ENCODE measurements at places on chromosomes 12 and 14.

GRCh38 chr14:52755607-52756316 lies 25.8 kb downstream of the STYX start:
- no peak for DNase-seq

DNA sequence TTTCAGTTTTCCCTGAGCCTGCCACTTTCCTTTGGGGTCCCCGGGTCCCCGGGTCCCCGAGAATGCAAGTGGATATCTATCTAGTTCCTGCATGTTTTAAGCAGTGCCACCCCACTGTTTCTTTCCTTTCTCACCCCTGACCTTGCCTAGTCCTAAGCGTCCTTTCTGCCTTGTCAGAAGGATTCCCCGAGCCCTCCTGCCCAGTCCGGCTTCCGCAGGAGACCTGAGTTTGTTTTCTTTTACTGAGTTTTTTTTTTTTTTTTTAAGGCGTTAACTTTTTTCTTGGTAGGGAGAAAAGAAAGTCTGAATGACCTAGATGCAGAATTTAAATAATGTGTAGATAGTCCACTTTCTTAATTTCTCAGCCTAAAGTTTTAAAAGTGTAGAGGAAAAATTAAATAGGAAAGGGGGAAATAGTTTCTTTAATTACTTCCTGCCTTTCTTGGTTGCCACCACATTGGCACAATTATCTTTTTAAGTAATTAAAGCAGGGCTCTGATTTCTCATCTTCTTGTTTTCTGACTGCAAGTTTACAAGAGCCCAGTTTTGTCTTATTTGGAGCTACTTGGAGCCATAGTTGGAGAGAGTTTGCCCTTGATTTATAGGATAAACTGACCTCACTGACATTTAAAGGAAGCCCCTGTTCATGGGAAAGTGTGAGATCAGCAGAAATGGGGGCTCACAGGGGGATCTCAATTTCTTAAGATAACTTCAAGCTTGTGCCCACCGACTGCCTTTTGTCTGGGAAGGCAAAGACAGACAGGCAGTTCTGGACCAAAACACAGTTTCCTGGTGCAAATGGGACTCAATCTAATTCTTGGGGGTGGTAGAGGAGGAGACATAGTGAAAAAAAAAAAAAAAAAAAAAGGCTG lies 2.9 kb downstream of the PAX9 start:
- DNase-seq = no peak

DNA sequence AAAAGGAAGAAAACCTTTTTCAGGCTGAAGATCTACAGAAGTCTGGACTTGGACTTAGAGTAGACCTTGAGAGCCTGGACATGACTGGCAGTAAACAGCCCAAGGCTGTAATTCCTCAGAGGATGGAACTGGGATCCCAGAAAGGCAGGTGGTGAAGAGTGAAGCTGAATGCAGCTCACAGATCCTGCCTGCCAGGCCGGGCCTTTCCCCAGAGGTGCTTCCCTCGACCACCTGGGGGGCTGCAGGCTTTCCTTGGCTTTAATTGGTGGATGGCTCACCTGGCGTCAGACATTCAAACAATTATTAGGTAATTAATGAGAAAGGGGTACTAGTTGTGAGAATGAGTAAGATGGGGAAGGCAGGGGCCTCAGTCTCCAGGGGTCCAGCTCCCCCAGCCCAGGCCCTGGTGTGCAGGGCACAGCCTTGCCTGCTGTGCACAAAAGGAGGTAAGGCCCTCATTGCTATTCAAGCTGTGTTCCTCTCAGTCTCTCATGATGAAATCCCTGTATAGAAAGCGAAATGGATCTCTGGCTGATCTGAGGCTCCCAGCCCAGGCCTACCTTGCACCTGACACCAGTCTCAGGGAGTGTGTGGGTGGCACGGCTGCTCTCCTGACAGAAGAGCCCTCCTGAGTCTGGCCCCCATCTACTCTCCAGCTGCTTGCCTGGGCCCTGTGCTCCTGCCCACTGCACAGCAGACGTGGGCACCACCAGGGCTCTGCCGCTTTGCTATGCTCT lies 63.0 kb upstream of the TCL1A start:
- no peak for DNase-seq

- DNase-seq = no peak
These were observed 9.2 kb downstream of the STAT2 start for GRCh38 chr12:56350662-56351061.

GRCh38 chr12:93100610-93101009 lies 171.5 kb upstream of the EEA1 start:
- no peak for DNase-seq

- DNase-seq = no peak
These were observed 94.0 kb downstream of the WNK1 start for GRCh38 chr12:846421-846820.

- no peak for DNase-seq
These were observed 12.6 kb upstream of the TTC7B start for GRCh38 chr14:90828642-90829487.

DNA sequence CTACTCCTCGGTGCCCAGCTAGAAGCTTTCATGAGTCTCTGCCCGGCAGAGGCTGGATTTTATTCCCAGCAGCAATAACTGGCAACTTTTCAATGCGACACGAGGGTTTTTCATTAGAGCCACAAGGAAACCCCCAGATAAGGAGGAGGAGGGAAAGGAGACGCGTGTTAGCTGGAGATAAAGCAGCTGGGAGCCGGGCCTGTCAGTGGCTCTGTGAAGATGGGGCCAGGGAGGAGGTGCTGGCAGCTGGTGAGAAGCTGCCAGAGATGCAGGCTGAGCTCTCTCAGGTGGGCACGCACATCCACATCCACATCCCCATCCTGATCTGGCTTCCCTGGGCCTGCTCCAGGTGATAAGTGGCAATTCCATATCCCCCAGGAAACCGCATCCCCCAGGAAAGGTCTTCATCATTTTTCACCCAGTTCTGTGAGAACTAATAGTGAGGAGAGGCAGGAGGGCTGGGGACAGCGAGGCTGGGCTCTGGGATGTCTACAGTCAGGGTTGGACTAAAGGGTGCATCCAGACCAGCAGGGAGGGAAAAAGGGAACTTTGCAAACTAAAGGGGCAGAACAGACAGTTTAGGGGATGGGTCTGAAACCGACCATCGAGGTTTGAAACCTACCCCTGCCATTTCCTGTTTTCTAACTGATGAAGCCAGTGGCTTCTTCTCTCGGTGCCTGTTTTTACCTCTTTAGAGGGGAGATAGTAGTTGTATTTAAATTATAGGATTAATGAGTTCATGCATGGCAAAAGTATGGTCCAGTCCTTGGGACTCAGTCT lies 413.2 kb downstream of the DPF3 start:
- DNase-seq = no peak

GRCh38 chr14:50489851-50490250 lies 42.5 kb downstream of the MAP4K5 start:
- DNase-seq = no peak

DNA sequence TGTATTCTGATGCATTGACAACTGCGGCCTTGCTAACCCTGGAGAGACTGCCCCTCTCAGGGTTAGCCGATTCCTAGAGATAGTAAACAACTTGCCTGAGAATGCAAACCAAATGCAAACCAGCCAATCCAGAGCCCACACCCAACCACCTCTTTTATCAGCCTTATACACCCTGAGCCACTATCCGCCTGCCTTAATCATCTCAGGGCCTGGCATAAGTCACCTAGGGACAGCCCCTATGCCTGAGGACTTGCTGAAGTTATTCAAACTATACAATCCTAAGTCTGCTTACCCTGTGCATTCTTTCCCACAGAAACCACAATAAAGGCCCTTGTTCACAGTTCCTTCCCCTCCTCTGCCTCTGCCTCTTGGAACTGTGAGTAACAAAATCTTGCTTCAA lies 177.2 kb downstream of the KCNA5 start:
- no peak for DNase-seq

GRCh38 chr12:12508612-12509011 lies 54.1 kb downstream of the DUSP16 start:
- DNase-seq = no peak

DNA sequence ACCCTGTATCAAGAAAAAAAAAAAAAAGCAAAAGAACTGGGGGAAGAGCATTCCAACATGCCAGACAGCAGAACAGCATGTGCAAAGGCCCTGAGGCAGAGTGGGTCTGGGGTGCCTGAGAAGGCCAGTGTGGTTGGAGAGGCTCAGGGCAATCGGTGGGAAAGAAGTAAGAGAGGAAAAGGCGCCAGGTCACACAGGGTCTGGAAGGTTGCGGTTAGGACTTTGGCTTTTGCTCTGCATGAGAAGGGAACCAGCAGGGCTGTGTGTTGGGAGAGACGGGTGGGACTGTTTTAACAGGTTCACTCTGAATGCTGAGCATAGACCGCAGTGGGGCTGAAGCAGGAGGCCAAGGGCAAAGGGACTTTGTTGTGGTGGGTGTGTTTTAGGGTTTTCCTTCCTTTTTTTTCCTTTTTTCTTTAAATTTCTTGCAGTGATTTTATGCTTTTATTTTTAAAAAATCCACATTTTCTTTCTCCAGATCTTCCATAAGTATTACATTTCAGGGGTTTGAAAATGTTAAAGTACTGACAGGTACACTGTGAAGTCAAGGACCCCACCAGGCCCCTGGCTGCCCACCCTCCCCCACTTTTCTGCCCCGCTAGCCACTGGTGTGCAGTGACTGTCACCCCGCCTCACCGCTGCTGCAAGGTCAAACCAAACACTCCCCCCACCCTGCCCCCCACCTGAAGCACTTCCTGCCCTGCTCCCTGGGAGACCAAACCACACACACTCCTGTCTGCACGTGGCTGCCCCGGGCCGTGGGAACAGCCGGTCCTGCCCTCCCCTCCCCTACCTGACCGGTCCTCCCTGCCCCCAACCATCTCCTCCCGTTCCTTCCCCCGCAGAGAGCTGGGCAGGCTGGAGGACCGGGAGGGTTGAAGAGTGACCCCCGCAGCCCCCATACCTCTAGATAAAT lies 30.0 kb downstream of the DTX1 start:
- DNase-seq = no peak

- DNase-seq = no peak
These were observed 11.9 kb downstream of the RIN3 start for GRCh38 chr14:92525322-92526095.

DNA sequence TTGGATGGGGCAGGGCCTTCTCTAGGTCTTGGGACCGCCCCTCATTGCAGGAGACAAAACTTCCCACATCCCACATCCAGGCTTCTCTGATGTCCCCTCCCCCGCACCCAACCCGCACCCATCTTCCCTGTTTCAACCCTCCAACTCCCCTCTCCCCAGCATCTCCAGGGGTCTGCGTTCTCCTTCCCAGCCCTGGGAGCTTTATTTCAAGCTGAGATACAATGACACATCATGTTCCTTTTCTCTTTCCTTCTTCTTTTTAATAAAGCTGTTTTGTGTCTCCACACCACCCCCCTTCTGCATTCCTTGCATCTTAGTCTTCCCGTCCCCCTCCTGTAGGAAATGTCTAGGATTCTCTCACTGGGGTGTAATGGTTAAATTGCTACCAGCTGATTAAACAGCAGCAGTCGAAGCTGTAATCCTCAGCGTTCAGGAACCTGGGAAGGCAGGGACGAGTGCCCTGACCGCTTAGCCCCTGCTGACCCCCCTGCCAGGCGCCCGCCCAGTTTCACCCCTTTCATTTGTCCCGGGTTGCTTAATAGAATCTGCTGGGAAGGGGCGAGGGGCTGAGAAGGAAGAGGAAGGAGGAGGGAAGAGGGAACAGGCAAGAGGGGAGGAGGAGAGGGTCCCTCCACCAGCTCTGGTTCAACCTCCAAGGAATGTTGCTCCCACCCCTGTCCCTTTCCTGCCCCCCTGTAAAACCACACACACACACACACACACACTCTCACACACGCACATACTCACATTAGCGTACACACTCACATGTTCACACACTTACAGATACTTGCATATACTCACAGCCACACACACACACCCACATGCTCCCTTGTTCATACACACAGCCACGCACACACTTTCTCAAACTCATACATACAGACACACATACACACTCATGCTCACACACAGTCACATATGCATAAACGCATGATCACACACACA lies 104.5 kb upstream of the MED13L start:
- DNase-seq = no peak

GRCh38 chr12:1835211-1836131 lies 15.1 kb downstream of the LRTM2 start:
- DNase-seq = no peak

GRCh38 chr14:69005432-69006148 lies 26.5 kb upstream of the ACTN1 start:
- DNase-seq = no peak

- no peak for DNase-seq
These were observed 127.2 kb downstream of the BCAT1 start for GRCh38 chr12:24821691-24822090.

DNA sequence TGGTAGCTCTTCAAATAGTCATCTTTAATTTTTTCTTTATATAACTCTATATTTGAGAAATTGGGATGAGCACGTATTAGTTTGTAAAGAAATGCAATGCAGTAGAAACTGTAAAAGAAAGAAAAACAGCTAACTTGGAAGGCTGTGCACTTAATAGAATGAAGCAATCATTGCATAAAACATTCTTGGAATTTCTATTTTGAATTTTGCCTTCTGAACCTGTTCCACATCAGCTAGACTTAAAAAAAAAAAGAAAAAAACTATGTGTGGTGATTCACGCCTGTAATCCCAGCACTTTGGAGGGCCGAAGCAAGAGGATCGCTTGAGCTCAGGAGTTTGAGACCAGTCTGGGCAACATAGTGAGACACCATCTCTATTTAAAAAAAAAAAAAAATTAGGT lies 29.4 kb downstream of the SCN8A start:
- DNase-seq = no peak

GRCh38 chr12:96395236-96395635 lies 5.0 kb downstream of the CDK17 start:
- DNase-seq = no peak

DNA sequence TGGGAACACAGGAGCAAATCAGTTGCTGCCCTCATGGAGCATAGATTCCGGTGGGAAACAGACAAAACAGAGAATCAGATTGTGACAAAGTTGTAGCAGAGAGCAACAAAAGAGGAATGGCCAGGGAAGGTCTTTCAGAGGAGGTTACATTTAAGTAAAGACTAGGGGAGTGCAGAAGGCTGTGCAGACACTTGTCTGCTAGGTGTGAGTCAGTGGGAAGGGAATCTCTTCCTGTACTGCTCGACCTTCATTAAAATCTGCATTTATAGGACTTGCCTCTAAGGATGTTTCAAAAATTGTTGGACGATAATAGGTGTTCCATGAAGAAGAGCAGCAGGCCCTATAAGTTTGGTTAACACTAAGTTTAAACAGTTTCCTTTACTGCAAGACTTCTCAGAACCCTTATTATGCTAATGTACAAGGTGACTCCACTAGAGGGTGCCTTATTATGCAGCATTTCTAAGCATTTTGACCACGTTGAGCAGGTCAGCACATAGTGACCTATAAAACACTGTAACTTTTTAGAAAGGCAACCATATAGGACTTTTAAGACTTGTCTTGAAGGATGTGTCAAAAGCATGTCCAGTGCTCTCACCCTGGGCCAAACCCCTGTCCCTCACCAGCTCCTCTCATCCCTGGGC lies 91.8 kb upstream of the RIC8B start:
- no peak for DNase-seq

Measured in stimulated activated CD8-positive, alpha-beta memory T cell treated with anti-CD3 and anti-CD28 coated beads, Interleukin-2, amount 100 ng/mL, for 1 hour (primary cell).